ENCODE measurements at places on chromosomes 7 and 10.

DNA sequence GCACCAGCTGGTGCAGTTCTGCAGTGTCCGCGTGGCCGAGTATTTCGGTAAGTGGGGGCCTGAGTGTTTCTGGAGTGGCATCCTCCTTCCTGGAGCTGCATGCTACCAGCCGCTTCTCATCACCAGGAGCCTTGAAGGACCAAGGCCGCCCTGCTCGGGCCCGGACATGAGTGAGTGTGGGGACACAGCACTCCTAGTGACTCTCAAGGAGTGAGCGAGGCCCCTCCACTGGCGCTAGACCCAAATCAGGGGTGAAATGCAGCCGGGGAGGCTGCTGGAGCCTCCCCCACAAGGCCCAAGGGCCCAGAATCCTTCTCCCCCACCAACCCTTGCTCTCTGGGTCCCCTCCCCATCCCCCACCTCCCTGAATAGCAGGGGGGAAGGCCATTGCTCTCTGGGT lies 48.0 kb downstream of the CAMK2B start:
- DNase-seq, result no peak

- DNase-seq, result no peak
These were observed 55.0 kb upstream of the JCAD start for GRCh38 chr10:30114401-30114800.

DNA sequence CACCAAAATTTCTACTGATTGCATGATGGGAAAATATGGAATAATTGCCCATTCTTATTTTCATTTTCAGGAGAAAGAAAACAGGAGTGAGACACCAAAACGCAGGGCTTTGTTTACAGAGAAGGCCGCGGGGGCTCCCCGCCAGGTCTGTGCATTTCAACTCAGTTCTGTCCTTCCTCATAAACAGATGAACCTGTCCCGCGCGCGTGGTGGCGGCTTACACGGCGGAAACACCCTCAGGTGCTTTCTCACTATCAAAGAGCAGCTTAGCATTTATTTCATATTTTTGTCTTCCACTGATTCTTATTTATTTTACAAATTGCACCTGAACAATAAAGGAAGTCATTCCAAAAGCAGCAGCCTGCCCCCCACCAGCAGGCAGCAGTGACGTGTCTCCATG lies 579.4 kb downstream of the PTPRN2 start:
- no peak for DNase-seq

- DNase-seq, result peak; percentile 95
These were observed at the start of gene REPIN1 for GRCh38 chr7:150368096-150368883. Gene REPIN1 (plus strand): TSS chr7:150368822. CDS start chr7:150369712, 890 bp downstream.

DNA sequence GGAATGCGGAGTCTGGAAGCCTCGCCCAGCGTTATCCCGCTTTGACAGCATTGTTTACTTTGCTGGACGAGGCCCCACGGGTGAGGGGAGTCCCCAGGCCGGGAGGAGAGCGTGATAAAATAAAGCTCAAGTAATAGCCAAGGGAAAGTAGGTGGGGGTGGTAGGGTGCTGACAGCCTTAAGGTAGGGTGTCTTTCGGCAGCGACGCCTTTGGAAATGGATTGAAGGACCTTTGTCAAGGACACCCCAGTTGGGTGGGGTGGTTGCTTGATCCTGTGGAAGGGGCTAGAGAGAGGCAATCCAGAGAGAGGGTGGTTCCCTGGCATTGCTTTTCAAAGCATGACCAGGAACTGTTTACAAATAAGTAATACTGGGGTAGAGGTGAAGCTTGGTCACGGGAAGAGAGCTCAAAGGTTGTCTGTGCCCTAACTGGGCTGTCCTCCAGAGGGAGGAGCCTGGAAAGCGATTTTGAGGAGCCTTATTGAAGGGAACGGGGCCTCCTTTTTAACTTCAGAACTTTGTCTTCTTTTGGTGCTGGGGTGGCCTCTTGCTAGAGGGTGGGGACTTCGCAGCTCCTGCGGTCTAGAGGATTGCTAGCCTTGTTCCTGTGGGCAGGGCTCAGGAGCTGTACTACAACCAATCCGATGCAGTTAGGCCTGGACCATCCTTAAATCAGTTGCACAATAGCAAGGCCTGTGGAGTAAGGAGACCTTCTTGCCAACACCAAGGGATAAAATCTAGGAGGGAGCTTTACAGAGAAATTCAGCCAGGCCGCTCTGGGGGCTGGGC lies 1.3 kb downstream of the EIF4EBP2 start:
- DNase-seq, result peak; percentile 84

- DNase-seq, result no peak
These were observed 165.4 kb downstream of the BMPER start for GRCh38 chr7:34070511-34071323.

GRCh38 chr7:51160990-51161615 lies 155.5 kb downstream of the COBL start:
- DNase-seq, result peak; percentile 87

DNA sequence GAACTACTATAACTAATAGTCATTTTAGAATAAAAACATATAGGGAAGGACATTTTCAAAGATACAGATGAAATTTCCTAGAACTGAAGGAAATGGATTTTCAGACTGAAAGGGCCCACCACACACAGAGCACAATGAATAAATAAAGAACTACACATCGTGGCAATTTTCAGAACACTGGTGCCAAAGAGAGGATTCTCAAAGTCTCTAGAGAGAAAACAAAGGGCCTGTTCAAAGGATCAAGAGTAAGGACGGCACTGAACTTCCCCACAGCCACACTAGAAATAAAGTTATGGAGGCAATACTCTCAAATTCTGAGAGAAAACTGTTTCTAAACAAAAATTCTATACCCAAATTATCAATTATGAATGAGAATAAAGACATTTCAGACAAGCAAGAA lies 21.9 kb downstream of the NAPEPLD start:
- no peak for DNase-seq

GRCh38 chr7:116741625-116742316 lies 69.8 kb downstream of the MET start:
- no peak for DNase-seq

DNA sequence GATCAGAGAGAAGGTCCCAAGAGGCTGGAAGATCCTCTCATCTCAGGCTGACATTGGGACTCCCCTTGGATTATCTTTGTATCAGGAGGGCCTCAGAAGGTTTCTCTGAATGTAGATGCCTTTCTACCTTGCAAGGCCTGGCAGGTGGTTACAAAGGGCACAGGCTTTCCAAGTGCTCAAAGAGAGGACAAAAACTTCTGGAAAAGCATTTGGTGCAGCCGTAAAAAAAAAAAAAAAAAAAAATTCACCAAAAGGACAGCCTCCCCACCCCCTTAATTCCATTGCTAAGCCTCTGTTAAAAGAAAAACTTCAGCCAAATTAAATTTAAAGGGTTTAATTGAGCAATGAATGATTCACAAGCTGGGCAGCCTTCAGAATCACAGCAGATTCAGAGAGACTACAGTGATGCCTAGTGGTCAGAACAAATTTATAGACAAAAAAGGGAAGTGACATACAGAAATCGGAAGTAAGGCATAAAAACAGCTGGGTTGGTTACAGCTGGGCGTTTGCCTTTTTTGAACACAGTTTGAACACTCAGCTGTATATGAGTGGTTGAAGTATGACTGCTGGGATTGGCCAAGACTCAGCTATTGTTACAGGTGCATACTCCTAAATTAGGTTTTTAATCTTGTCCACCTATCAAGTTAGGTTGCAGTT lies 42.5 kb upstream of the LRGUK start:
- DNase-seq, result no peak

Measured in right hindlimb (tissue), 1 donor.